ENCODE measurements at places on chromosomes 7 and 10. TPM values are rescaled to one million over a fixed set of nuclear protein-coding genes. Genes with fewer than 3 reads are reported as not detected.

- H3K27me3 ChIP-seq, result no peaks in the 10 kb centered on the region
- no peak overlapping the region for H3K27ac ChIP-seq
- DNase-seq, result no peak
- H3K4me3 ChIP-seq, result no peak overlapping the region
- H3K4me1 ChIP-seq, result no peaks in the 10 kb centered on the region
Measured at GRCh38 chr10:9390516-9390915, 1336.0 kb downstream of the GATA3 start.

- no peak for DNase-seq
- peak overlapping the region; percentile 66 for H3K27ac ChIP-seq
- peaks cover 3% of the 10 kb centered on the region for H3K36me3 ChIP-seq
- H3K4me3 ChIP-seq, result no peak overlapping the region
- no peaks in the 10 kb centered on the region for H3K27me3 ChIP-seq
Measured at GRCh38 chr10:102795453-102796406, 41.5 kb downstream of the CYP17A1 start.

DNA sequence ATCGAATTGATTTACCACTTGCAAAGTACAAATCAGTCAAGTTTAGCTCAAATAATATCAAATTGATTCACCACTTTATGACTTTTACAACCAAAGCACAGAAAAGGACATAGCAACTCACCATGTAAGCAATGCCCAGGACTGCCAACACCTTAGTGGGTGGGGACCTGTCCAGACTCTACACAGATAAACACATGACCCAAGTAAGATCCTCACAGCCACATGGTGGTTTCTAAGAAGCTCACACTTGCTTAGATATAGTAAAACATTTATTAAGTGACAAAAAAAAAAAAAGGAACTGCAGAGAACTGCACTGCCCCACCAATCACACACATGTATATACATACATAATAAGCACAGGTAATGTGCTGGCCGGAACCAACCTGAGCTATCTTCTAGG, 116.2 kb downstream of the SLC25A13 start:
- H3K4me3 ChIP-seq, result no peak overlapping the region
- no peak for DNase-seq
- no peaks in the 10 kb centered on the region for H3K4me1 ChIP-seq
- no peaks in the 10 kb centered on the region for H3K27me3 ChIP-seq
- H3K36me3 ChIP-seq, result peaks cover 4% of the 10 kb centered on the region

- no peak overlapping the region for H3K27ac ChIP-seq
- no peak overlapping the region for H3K4me3 ChIP-seq
- DNase-seq, result peak; percentile 35
- peaks cover 16% of the 10 kb centered on the region for H3K4me1 ChIP-seq
Measured at GRCh38 chr10:79046326-79046725, 22.4 kb upstream of the ZMIZ1 start.

DNA sequence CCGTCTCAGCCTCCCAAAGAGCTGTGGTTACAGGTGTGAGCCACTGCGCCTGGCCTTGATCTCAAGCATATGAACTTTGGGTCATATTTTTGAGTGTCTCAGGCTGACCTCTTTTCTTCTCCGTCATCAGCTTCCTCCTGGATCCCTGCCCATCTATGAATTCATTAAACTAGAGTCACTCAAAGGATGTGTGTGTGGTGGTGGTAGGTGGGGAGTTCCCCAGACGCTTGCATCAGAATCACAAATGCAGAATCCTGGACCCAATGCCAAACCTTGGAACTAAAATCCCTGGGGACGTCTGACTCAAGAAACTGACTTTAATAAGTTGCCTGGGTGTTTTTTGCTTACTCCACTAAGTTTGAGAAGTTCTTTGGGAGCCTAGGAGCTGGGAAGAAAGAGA, 6.7 kb upstream of the CREB5 start:
- DNase-seq, result no peak
- H3K4me3 ChIP-seq, result no peak overlapping the region
- H3K4me1 ChIP-seq, result peaks cover 16% of the 10 kb centered on the region
- no peaks in the 10 kb centered on the region for H3K36me3 ChIP-seq
- H3K27ac ChIP-seq, result no peak overlapping the region

DNA sequence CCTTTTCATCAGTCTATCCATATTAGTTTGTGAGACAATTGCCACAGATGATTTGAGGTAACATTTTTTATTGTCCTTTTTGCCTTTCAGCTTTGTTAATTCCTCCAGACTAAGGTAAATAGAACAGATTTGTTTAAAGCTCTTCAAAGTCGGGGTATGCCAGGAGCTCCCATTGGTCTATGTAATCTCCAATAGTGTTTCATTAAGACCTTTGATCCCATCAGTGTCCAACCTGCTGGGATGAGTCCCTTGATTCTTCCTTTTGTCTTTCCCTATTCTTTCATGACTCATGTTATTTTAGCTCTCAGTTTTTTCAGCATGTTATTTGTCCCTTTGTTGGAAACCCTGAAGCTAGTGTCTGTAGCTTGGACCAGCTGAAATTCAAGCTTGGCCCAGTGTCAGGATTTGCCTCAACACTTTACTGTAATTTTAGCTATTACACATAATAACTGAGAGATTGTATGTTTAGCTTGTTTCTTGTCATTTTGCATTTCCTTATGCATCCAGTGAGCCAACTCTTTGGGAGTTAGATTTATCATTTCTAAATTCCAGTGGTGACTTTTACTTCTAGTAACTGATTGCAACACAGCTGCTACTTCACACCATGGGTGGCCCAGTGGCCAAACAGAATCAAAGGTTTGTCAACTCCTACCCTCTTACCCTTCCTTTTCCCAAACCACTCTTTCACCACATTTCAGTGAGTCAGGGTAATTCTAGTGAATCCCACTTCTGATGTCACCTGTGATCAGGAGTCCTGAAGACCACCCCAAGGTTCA, 15.3 kb downstream of the AGBL3 start:
- no peak overlapping the region for H3K4me3 ChIP-seq
- no peaks in the 10 kb centered on the region for H3K4me1 ChIP-seq
- H3K36me3 ChIP-seq, result no peaks in the 10 kb centered on the region
- no peak overlapping the region for H3K27ac ChIP-seq
- no peaks in the 10 kb centered on the region for H3K27me3 ChIP-seq

SLC18A3 gene
- not detected for total RNA-seq

DNA sequence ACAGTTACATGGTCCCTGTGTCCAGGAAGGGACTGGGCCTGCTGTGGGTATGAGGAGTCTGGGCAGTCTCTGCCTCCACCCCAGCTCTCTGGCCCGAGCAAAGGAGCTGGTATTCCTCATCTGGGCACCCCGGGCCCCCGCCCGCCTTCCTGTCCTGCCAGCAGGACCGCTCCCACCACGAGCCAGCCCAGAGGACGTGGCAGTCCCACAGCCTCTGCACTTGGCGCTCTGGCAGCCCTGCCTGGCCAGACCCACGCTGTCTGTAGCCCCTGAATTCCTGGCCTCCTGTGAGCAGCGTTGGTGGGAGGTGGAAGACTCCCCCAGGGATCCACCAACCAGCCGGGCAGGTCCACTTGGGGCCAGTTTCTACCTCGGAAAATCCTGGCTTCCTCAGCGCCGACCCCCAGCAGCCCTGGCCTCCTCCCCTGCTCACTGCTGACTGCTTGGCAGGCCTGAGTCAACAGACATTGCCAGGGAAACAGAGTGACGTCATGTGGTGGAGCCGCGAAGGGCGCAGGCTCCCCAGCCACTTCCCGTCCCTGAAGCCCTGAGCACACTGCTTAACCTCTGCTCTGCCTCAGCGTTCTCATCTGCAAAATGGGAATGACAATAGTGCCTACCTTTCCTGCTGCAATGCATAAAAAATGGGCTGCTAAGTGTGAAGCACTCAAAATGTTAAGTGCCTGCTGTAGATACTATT, 21.6 kb upstream of the LIMK1 start:
- peak overlapping the region; percentile 42 for H3K4me3 ChIP-seq
- no peaks in the 10 kb centered on the region for H3K36me3 ChIP-seq
- peaks cover 14% of the 10 kb centered on the region for H3K4me1 ChIP-seq
- peak; percentile 89 for DNase-seq

GRCh38 chr7:158470336-158470735, 117.3 kb downstream of the PTPRN2 start:
- H3K27ac ChIP-seq, result no peak overlapping the region
- H3K4me1 ChIP-seq, result no peaks in the 10 kb centered on the region
- no peak overlapping the region for H3K4me3 ChIP-seq
- no peaks in the 10 kb centered on the region for H3K36me3 ChIP-seq
- peak; percentile 70 for DNase-seq

GIMAP2 gene
- total RNA-seq, result 85.4 TPM

- no peaks in the 10 kb centered on the region for H3K4me1 ChIP-seq
- DNase-seq, result no peak
- no peaks in the 10 kb centered on the region for H3K36me3 ChIP-seq
- no peak overlapping the region for H3K4me3 ChIP-seq
Measured at GRCh38 chr7:136997735-136998134, 129.3 kb downstream of the CHRM2 start.

CPA2 gene
- total RNA-seq, result not detected

- peaks cover 48% of the 10 kb centered on the region for H3K36me3 ChIP-seq
- peaks cover 61% of the 10 kb centered on the region for H3K4me1 ChIP-seq
- H3K27me3 ChIP-seq, result no peaks in the 10 kb centered on the region
- H3K27ac ChIP-seq, result peak overlapping the region; percentile 99
Measured at GRCh38 chr10:3775696-3776551, 9.1 kb downstream of the KLF6 start.

GRCh38 chr10:35136263-35136815, 9.7 kb downstream of the CREM start:
- peak overlapping the region; percentile 21 for H3K27ac ChIP-seq
- no peak overlapping the region for H3K4me3 ChIP-seq
- no peaks in the 10 kb centered on the region for H3K4me1 ChIP-seq

DNA sequence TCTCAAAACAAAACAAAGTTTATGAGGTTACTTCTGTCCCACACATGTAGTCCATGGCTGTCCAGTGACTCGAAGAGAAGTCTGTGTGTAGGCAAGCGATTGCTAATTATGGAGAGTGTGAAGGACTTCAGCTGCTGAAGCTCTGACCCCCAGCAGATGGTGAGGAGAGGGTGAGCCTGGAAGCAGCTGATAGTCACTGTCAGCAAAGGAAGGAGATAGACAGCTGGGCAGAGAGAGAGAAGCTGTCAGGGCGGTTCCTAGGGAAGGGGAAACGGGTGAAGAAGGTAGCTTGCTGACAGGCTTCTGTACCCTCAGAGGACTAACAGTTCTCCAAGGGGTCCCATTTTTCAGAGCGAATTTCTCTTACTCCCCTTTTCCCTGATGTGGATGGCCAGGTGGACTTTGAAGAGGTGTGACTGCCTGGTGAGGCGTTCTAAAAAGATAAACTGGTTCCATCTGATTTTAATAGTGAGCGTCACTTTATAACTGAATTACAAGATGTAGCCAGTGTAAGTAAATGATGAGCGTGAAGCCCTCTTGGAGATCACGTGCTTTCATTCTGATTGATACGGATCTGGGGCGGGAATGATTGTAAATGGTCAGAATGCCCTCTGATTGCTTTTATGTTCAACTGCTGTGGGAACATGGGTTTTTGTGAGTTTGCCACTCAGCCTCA, 12.1 kb downstream of the ZSCAN21 start:
- H3K27ac ChIP-seq, result no peak overlapping the region
- no peaks in the 10 kb centered on the region for H3K27me3 ChIP-seq
- no peak for DNase-seq
- H3K4me3 ChIP-seq, result no peak overlapping the region
- H3K36me3 ChIP-seq, result peaks cover 4% of the 10 kb centered on the region

ANLN gene
- total RNA-seq, result 1.7 TPM

- no peaks in the 10 kb centered on the region for H3K36me3 ChIP-seq
- no peak for DNase-seq
- peaks cover 37% of the 10 kb centered on the region for H3K4me1 ChIP-seq
- no peak overlapping the region for H3K4me3 ChIP-seq
- H3K27ac ChIP-seq, result no peak overlapping the region
- no peaks in the 10 kb centered on the region for H3K27me3 ChIP-seq
Measured at GRCh38 chr7:16929146-16929762, 47.5 kb upstream of the AGR3 start.

ACTA2 gene
- total RNA-seq, result 242 TPM

- no peak overlapping the region for H3K27ac ChIP-seq
- DNase-seq, result no peak
- no peaks in the 10 kb centered on the region for H3K4me1 ChIP-seq
- no peaks in the 10 kb centered on the region for H3K27me3 ChIP-seq
- peaks cover 9% of the 10 kb centered on the region for H3K36me3 ChIP-seq
Measured at GRCh38 chr7:6332386-6332785, 60.0 kb upstream of the CYTH3 start.

- H3K4me3 ChIP-seq, result peak overlapping the region; percentile 49
- peak; percentile 94 for DNase-seq
- H3K4me1 ChIP-seq, result peaks cover 11% of the 10 kb centered on the region
Measured at GRCh38 chr7:66413379-66414114, 208.4 kb downstream of the TPST1 start.

DNA sequence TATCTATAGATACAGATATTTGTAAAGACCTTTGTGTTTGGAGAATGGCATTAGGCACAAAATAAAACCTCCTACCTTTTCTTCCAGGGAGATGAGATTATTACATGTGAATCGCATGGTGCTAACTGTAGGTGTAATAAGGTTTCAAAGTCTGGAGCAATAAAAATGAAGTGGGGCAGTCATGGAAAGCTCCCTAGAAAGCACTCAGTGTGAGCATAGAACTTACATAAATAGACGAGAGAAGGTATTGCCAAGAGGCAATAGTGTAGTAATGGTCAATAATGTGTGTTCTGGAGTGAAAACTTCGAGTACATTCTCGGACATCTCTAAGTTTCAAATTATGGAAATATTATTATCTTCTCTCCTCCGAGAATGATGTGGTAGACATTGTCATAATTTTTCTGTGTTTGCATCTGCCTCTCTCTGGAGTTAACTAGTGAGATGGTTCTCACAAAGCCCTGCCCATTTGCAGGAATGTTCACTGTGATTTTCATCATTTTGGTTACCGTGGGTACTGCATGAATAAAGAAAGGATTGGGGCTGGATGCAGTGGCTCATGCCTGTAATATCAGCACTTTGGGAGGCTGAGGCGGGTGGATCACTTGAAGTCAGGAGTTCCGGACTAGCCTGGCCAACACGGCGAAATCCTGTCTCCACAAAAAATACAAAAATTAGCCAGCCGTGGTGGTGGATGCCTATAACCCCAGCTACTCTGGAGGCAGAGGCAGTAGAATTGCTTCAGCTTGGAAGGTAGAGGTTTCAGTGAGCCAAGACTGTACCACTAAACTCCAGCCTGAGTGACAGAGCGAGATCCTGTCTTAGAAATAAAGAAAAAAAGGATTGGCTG, 10.6 kb downstream of the VIM start:
- H3K4me3 ChIP-seq, result no peak overlapping the region
- no peaks in the 10 kb centered on the region for H3K27me3 ChIP-seq
- H3K27ac ChIP-seq, result peak overlapping the region; percentile 16
- H3K4me1 ChIP-seq, result peaks cover 43% of the 10 kb centered on the region

- H3K27me3 ChIP-seq, result peaks cover 4% of the 10 kb centered on the region
- H3K27ac ChIP-seq, result peak overlapping the region; percentile 85
- DNase-seq, result peak; percentile 88
- no peaks in the 10 kb centered on the region for H3K36me3 ChIP-seq
Measured at GRCh38 chr10:110207805-110208613, 604 bp downstream of the MXI1 start.

- no peaks in the 10 kb centered on the region for H3K4me1 ChIP-seq
- no peak for DNase-seq
- H3K27me3 ChIP-seq, result no peaks in the 10 kb centered on the region
- H3K27ac ChIP-seq, result no peak overlapping the region
- H3K4me3 ChIP-seq, result no peak overlapping the region
Measured at GRCh38 chr10:34677591-34677990, 137.5 kb downstream of the PARD3 start.

GRCh38 chr10:5942474-5942873, 34.9 kb downstream of the IL15RA start:
- H3K27me3 ChIP-seq, result no peaks in the 10 kb centered on the region
- H3K36me3 ChIP-seq, result peaks cover 17% of the 10 kb centered on the region

CLDN4 gene
- 0.30 TPM for total RNA-seq

All from spleen (tissue), 13 donors.